ENCODE measurements at places on chromosomes 5 and 9.

GRCh38 chr5:54460181-54460919, 4.9 kb downstream of the HSPB3 start:
- DNase-seq: no peak

- DNase-seq: peak; percentile 68
Measured at GRCh38 chr5:141039517-141039916, 11.7 kb upstream of the PCDHB1 start.

DNA sequence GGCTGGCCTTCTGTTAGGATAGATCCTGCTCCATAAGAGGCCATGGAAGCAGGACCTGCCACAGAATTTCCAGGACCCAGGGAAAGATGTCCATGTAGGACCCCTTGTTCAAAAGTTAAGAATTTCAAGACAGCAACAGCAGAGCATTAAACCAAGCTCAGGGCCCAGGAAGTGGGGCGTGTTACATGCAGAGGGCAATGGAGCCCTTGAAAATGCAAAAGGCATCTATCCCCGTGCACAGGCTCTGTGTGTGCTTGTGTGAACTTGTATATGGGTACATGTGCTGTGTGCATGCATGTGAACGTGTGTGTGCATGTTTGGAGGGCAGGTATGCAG, 14.4 kb upstream of the NKD2 start:
- no peak for DNase-seq

GRCh38 chr5:32865475-32865874, 154.4 kb downstream of the NPR3 start:
- no peak for DNase-seq

DNA sequence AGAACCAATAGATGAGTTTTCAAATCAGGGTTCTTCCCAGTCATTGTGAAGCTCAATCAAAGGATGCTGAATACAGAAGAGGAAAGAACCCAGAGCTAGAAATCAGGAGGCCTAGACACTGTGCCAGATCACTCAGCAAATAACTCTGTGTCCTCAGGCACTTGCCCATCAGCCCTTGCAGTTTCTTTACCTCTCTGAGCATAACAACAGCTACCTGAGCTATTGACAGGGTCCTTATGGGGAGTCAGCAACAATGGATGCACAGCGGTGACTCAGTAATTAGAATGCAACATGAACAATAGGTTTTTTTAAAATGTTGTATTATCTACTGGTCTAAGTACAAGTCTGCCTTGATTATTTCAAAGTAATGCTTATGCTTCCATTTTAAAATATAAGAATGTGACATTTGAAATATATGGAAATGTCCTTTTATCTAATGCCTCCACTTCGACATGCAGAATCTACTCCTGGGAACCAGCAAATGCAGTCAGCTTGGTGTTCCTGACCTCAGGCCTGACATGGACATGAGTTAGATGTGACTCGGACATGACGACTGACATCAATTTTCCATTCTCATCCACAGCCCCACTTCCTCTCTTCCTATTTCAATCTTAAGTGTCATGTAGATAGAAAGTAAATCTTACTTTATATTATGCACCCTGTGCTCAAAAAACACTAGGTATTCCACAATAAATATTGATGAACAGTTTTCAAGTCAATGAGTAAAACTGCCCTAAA, 155.0 kb downstream of the TLE1 start:
- no peak for DNase-seq

DNA sequence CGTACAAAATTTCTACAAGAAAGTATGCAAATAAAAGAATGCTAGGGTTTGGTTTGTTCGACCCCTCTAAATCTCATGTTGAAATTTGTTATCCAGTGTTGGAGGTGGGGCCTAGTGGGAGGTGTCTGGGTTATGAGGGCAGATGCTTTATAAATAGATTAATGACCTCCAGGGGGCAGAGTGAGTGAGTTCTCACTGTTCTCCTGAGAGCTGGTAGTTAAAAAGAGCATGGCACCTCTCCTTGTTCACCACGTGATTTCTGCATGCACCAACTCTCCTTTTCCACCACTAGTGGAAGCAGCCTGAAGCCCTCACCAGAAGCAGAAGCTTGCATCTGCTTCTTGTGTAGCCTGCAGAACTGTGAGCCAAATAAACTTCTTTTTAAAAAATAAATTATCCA, 50.4 kb upstream of the FAM170A start:
- DNase-seq: no peak

GRCh38 chr5:157548513-157549282, 26.9 kb downstream of the ADAM19 start:
- DNase-seq: no peak

All from NCI-H1436 (cell line).